ENCODE measurements at places on chromosomes 1 and 21.
A peak's percentile ranks its signal among the peaks of the same experiment; 100 is the strongest.

GRCh38 chr1:178819123-178819522 is 51.8 kb downstream of the ANGPTL1 start:
- no peak for DNase-seq

- no peak for DNase-seq
Measured at GRCh38 chr1:171221665-171222591, 26.4 kb upstream of the FMO1 start.

GRCh38 chr1:197099444-197099843 is 32.4 kb upstream of the F13B start:
- no peak for DNase-seq

- no peak for DNase-seq
Measured at GRCh38 chr1:105485207-105485606, 1571.3 kb upstream of the PRMT6 start.

- no peak for DNase-seq
Measured at GRCh38 chr1:97986041-97987005, 65.5 kb upstream of the DPYD start.

- DNase-seq = no peak
Measured at GRCh38 chr1:217138799-217139466, 415.7 kb upstream of the ESRRG start.

GRCh38 chr21:43835861-43836260 is 29.2 kb upstream of the AGPAT3 start:
- no peak for DNase-seq

DNA sequence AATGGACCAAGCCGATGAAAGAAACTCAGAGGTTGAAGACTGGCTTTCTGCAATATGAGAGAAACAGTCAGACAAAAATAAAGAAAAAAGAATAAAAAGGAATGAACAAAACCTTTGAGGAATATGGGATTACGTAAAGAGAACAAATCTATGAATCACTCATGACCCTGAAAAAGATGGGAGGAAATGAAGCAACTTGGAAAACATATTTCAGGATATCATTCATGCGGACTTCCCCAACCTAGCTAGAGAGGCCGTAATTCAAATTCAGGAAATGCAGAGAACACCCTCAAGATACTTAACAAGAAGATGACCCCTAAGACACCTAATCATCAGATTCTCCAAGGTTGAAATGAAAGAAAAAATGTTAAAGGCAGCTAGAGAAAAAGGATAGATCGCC is 705.3 kb upstream of the CHRM3 start:
- DNase-seq = no peak

DNA sequence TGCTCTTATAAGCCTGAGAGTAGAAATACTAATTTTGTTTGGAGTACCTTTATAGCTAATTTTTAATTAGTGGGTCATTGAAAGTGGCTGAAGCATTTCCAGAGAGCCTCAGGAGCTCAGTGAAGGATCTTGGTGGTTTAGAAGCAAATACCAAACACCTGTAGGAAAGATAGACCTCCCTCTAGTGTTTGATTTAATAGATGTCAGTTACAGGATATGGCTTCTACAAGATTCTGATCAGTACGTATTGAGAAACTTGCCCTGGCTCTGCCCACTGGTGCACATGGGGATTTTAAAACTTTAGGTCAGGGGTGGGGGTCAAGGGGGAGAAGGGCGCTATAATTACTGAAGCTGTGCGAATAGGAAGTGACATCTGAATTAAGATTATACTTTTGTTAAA is 122.2 kb downstream of the POU2F1 start:
- peak; percentile 21 for DNase-seq

DNA sequence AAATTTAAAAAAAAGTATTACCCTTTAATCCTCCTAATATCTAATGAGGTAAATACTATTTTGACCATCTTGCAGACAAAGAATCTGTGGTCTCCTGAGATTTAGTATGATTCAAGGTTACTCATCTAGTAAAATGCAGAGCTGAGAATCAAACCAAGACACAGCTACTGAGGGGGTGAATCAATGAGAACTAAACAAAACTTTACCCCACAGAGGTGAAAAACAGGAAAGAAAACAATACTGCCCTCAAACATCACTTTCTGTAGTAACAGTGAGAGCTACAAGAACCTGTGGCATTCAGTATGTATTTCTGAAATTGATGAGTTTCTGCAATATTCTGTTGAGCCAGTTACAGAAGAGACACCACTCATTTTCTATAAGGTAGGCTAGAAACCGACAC is 85.1 kb downstream of the JAK1 start:
- DNase-seq = no peak

GRCh38 chr1:23619299-23620188 is 60.2 kb upstream of the ID3 start:
- peak; percentile 76 for DNase-seq

DNA sequence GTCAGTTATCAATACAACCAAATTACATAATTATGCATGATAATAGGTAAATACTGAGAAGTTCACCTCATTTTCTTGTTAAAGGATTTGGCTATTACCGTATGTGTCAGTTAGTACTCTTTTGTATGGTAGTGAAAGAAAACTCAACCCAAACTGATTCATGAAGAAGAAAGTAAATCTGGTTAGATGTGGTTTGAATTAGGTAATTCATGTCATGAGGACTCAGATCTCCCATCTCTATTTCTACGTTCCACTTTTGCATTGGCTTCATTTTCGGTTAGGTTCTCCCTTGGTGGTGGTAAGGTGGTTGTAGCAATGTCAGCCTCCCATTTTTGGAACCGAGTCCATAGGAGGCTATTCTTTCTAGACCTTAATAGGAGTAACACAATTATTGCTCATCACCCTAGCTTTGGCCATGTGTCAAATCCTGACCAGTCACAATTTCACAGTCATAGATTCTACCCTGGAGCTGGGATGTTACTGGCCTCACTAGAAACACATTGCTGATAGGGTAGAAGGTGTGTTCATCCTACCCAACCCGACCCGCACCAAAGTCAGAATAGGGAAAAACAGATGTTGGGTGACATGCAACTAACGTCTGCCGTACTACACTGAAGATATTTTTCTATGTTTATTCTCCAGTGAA is 97.6 kb downstream of the OSBPL9 start:
- DNase-seq = no peak

GRCh38 chr1:112636597-112637253 is 17.1 kb downstream of the CAPZA1 start:
- DNase-seq = no peak

DNA sequence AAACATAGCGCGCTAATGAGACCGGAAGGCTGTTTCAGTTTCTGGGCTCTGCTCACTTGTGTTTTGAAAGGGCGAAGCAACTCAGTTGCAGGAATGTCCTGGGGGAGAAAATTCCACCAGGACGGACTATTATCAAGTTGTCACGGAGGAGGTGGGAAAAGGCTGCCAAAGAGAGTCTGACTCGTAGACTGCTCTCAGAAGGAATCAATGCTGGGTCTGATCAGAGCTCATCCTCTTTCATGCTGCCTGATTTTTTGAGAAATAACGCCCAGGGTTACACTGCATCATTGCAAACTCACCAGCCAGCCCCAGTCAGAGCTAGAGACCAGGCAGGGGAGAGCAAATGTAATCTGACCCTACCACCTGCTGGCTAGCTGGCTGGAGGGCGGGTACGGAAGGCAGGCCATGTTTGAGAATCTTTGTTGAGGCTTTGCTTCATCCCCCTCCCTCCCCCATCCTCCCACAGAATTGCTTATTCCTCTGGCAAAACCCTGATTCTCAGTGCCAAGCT is 36.4 kb upstream of the BCL9 start:
- DNase-seq = peak; percentile 88

- DNase-seq = no peak
Measured at GRCh38 chr1:25643929-25644328, 27.3 kb downstream of the MAN1C1 start.

DNA sequence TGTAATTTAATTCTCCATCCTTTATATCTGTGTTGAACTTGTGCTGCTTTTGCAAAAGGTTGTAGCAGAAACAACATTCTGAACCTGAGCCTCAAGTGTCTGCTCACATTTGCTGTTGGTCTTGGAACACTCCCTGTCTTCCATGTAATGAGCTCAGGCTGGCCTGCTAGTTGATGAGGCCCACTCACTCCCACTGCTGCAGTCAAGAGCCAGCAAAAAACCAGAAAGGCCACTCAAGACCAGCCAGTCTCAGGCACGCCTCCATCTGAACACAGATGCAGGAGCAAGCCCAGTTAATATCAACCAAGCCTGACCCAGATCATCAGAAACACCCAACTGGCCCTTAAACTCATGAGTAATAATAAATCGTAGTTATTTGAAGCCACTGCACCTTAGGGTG is 342.2 kb upstream of the NFIA start:
- DNase-seq = no peak

Data from NCI-H510A treated with DMSO at 0.1 percent for 48 hours (cell line).